ENCODE measurements at places on chromosomes 16 and 17.

DNA sequence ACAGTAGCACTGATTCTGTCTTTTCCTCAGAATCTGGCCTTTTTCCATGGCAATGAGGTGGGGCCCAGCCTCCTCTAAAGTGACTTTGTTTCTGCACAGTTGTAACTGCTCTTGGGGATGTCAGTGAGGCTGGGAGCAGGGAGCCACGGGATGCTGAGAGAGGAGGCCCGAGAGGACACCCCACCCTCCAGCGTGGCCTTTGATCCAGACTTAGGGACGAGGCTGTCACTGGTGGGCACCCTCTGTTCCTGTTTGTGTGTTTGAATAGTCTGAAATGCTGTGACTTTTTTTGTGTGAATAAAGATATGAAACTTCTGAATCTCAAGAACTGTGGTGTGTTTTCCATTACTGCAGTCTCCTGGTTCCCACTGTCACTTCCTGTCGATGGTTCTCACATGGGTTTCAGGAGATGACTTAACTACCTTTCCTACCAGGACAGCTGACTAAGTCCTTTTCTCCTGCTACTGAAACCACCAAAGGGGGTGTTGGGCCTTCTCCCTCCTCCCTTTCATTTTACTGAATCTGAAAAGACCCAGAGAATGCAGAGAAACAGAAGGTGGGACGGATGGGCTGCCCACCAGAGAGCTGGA lies 18.6 kb downstream of the KCTD2 start:
- no peak for DNase-seq

GRCh38 chr16:11389631-11390565 lies 44.6 kb downstream of the RMI2 start:
- DNase-seq, result no peak

GRCh38 chr17:6577686-6578263 lies 21.4 kb upstream of the PITPNM3 start:
- no peak for DNase-seq

- no peak for DNase-seq
Observed at GRCh38 chr17:14116263-14117024, 47.1 kb downstream of the COX10 start.

DNA sequence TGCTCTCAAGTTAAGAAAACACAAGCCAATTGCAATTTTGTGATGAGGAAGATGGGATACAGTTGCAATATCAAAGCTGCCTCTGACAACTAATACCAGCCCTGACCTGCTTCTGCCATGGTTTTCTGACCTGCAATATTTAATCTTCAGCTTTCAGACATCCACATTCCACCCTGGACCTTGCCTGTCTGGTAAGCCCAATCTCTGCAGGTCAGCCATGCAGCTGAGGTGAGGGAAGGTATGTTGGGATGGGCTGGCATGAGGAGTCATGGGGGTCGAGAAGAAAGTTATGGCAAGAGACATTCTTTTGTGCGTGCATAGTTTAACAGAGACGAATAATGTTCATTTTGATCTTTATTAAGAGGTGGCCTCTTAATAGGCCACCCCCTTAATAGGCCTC lies 31.5 kb downstream of the KCNJ16 start:
- DNase-seq, result no peak

GRCh38 chr17:82060614-82061013 lies 5.0 kb downstream of the DUS1L start:
- no peak for DNase-seq

GRCh38 chr17:4340914-4341615 lies 25.4 kb downstream of the UBE2G1 start:
- DNase-seq, result no peak

DNA sequence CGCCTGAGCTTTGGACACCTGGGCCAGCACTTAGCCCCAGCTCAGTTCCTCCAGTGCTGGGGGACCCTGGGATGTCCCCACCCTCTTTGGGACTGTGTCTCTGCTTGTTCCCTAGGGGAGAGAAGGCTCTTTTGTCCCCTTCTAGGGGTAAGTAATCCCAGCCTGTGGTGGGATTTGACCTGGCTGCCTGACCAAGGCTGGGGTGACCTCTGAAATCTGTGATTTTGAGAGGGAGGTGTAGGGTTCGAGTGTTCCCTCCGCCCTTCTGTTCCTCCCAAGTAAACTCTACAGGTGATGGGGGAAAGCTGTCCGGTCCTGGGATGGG lies 593 bp downstream of the TMEM92 start:
- no peak for DNase-seq

- DNase-seq, result no peak
Observed at GRCh38 chr17:34242587-34243363, 12.3 kb upstream of the CCL2 start.

DNA sequence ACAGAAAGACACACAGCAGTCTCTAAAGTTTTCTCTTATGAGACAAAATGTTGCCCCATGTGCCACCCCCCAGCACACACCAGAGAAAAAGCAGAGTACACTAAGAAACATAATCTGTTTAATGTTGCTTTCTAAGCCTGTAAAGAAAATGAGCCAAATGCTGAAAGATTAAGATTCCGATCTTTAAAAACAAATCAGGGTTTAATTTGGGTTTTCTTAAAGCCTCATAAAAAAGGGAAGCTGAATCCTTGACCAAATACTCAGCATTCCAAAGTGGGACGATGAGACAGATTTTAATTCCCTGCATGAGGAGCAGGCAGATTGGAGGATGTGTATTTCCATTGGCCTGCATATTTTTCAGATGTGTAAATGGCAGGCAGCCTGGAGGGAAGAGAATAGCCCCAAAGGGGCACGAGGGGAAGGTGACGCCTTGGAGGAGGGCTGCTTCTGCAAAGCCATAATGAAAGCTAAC lies 118.4 kb downstream of the COPRS start:
- DNase-seq, result no peak

All from stimulated activated CD4-positive, alpha-beta T cell treated with anti-CD3 and anti-CD28 coated beads, Interleukin-12 subunit alpha, Interleukin-12 subunit beta, amount 100 ng/mL, for 24 hours (primary cell).